ENCODE measurements at places on chromosomes 3 and 15.

- no peak for DNase-seq
Observed at GRCh38 chr3:46536758-46537157, 29.3 kb downstream of the LRRC2 start.

DNA sequence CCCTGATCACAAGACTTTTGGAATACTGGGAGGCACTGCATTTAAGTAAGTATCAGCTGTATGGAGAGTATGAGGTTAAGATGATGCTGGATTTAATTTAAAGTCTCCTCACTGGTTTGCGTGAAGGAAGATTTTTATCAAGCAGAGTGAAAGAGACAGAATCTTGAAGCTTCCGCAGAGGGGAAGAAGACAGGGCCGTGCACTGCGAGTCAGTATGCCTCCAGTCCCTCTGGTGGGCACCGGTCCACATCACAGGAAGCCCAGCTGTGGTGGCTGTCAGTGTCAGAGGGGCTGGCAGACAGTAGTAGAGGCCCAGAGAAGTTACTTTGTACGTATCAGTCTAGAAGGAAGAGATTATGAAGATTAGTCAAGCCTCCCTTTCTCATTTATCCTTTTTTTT is 379.0 kb upstream of the TPRG1 start:
- DNase-seq, result peak; percentile 68

DNA sequence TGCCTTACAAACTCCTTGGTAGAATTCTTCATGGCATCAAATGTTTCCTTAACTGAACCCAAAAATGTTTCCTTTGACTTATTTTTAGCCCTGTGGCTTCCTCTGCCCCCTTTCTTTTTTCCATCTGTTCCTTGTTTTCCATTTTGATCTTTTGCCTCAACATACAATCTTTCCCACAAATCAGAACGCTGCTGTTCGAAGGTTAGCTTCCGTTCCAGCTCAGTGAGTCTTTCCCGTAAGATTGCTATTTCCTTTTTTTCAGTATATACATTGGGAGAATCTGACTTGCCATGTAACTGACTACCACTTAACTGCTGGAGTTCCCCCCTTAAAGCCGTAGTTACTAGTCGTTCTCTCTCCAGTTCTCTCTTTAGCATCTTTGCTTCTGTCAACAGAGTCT is 41.2 kb downstream of the PIGB start:
- no peak for DNase-seq

- DNase-seq, result no peak
Observed at GRCh38 chr3:159859836-159860235, 128.8 kb upstream of the IL12A start.

DNA sequence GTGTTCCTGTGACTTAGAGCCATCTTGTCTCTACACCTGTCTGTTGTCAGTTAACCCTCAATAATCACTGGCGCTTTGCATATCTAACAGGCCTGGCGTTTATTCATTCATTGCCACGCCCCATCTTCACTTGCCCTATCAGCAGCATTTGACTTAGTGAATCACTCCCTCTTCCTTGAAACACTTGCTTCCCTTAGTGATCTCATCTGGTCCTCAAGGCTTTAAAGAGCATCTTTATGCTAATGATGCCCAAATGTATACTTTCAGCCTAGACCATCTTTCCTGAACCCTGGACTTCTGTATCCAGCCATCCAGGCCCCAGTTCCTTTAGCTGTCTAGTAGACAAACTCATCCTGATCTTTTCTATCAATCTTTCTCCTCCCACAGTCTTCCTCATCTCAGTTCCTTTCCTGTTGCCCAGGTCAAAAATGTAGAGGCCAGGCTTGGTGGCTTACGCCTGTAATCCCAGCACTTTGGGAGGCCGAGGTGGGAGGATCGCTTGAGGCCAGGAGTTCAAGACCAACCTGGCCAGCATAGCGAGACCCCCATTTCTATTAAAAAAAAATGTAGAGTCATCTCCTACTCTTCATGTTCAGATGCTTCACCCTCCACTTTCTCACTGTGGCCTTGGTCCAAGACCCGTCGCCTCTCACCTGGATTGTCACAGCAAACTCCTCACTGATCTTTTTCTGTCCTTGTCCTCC is 1.4 kb upstream of the IGDCC4 start:
- DNase-seq, result no peak

DNA sequence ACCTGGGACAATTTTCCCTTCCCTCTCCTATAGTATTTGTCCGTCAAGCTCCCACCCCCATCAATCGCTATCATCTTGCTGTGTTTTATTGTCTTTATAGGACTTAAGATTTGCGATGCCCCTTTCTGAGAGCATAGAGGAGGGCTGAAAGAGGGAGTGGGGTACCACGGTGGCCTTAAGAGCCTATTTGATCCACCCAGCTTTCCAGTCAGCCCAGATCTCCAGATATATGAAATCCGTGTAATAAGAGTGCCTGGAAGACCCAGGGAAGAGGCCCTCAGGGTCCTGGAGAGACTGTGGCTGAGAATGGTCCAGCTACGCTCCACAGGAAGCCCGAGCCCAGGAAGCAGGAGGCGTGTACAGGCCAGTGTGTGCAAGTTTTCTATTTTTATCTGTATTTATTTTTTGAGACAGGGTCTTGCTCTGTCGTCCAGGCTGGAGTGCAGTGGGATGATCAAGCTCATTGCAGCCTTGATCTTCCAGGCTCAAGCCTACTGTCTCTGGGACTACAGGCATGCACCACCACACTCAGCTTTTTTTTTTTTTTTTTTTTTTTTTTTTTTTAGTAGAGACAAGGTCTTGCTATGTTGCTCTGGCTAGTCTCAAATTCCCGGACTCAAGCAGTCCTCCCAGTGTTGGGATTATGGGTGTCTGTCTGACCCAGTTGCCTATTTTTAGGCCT is 964 bp upstream of the NCKIPSD start:
- no peak for DNase-seq

DNA sequence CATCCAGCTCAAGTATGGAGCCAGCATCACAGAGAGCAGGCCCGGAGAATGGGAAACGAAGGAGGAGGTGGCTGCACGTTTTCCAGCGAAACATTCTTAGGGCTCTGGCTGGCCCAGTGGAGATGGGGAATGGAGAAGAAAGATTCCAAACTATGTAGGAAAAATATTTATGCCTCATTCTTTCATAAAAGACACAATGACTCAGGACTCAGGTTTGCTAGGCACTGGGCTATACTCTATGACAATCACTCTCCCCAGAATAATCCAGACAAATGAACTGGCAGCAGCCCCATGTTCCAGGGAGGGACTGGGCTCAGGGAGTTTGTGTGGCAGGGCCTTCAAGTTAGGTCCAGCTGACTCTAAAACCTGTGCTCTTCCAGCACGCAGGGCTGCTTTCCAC is 110.8 kb upstream of the RAD18 start:
- DNase-seq, result no peak

- DNase-seq, result no peak
Observed at GRCh38 chr3:186254676-186255650, 107.1 kb downstream of the DGKG start.

- no peak for DNase-seq
Observed at GRCh38 chr3:8246070-8246469, 255.6 kb upstream of the LMCD1 start.

DNA sequence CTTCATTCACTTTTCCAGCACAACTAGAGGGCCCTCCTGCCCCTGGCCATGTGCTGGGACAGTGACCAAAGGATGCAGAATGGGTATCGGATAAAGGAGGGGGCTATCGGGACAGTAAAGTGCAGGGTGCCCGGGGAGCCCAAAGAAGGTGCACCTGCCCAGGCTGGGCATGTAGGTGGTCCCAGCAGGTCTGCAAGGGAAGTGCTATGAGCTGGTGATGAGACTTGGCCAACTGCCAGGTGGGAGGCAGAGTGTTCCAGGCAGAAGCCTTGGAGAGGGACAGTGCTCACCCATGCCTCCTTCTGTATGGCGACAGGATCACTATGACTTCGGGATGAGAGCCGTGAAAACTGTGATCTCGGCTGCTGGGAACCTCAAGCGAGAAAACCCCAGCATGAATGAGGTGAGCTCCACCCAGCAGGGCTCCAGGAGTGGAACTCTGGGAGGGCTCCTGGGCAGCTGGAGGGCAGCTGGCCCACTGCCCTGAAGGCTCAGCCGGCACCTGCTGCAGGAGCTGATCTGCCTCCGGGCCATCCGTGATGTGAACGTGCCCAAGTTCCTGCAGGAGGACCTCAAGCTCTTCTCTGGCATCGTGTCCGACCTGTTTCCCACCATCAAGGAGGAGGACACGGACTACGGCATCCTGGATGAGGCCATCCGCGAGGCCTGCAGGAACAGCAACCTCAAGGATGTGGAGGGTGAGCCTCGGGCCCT is 48.4 kb downstream of the DNAH1 start:
- no peak for DNase-seq

- DNase-seq, result no peak
Observed at GRCh38 chr3:124731760-124732159, 1.5 kb downstream of the UMPS start.

DNA sequence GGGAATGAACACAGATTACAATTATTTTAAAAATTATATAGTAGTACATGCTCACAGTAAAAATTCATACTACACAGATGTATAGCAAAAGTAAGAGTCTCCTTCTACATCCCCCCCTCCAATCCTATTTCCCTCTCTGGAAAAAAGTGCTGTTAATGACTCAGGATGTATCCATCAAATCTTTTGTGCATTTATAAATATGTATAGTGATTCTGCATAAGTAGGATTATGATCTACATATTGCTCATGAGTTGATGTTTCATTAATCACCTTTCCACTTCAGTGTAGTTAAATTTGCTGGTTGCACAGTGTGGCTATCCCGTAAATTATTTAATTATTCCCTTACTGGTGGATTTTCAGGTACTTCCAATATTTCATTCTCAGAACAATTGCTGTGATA is 25.3 kb downstream of the ARL14 start:
- no peak for DNase-seq

GRCh38 chr3:99128725-99129505 is 227.4 kb upstream of the DCBLD2 start:
- peak; percentile 31 for DNase-seq

DNA sequence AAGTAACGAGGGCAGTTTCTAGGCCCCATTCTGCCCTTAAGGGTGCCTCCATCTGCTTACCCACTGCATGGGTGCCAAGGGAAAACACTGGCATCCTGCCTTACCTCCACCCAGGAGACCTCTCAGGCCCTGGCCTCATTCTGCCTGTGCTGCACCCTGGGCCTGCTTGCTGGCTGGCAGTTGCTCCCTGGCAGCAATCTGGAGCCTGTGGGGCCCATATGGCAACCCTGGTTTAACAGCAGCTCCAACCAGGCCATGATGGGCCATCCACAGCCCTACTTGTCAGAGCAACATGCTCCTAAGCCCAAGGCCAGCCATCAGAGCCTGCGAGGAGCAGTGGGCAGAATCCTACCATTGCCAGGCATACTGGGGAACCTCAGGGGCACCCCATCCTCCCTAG is 3.7 kb downstream of the C3orf18 start:
- DNase-seq, result no peak

- DNase-seq, result no peak
Observed at GRCh38 chr3:114427285-114428043, 133.6 kb downstream of the TIGIT start.

DNA sequence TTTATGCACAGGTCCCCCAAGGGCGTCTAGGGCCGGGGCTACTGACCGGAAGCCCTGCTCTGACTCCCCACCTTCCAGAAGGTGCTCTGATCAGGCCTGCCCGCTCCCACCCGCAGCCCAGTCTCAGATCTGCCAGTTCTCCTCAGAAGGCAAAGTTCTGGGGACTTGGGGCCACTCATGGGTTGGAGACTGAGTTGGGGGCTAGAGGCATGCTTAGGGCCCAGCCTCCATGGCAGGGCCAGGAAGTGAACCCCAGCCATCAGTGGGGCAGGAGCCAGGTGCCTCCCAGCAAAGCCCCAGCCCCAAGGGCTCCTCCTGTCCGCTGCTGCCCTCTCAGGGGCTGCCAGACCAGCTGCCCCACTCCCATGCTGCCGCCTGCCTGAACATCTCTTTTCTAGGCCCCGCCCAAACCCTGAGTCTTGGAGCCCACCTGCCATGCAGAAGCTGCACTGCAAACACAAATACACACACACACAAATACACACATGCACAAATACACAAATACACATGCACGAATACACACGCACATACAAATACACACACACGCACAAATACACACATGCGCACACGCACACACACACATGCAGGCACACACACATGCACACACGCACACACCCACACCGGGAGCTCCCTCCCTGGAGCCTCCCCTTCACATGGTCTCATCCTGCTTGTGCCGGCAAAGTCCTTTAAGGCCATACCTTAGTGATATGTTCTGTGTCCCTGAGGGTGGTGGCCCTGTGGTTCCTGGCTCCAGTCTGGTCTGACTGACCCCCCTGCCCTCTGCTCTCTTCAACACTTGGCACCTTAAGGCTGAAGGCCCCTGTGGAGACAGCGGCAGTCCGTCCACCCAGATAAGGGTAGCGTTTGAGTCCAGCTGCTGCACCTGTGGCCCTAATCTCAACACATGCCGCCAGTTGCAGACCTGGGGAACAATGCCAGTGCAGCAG is 59.2 kb upstream of the KLF13 start:
- DNase-seq, result peak; percentile 12

DNA sequence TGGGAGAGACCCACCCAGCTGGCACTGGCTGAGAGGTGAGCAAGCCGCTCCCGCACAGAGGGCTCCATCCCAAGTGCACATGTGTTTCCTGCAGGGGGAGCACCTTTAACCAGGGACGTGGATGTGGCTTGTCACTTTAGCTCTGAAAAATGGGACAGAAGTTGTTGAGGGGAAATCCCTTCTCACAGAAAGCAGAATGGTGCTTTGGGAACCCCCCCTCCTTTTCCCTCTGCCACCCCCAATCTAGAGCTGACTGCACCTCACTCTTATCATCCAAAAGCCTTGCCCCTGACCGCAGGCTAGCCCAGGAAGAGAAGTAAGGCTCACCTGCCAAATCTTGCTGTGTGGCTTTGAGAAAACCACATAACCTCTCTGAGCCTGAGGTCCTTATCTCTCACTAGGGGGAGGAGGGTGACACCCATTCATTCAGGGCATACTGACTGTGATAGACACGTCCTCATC is 77.9 kb downstream of the RPN1 start:
- no peak for DNase-seq

DNA sequence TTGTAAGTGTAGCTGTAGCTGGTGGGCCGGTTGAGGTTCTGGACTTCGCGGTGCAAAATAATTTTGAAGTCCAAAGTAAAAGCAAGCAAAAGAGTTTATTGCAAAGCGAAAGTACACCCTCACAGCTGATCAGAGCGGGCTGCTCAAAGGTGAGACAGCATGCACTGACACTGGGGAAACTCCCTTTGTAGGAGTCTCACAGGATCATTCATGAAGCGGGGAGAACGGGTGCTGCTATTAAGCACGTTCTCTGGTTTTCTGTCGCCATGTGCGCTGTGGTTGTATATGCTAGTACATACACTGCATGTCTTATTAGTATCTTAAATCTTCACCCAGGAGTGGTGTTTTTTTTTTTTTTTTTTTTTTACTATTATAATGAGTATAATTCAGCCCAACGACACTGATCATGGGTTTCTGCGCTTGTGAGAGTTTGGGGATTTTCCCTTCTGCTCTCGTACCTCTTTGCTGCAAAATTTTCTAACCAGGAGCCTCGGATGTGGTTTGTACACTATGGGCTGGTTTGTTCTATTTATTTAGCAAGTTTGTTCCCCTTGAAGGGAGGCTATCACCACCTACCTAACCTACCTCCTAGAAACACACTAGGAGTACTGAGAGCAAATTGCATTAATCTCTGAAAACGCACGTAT is 1.4 kb upstream of the AP4E1 start:
- DNase-seq, result no peak
